ENCODE measurements at places on chromosomes 6 and 20.

GRCh38 chr6:71994705-71995271 lies 108.4 kb downstream of the RIMS1 start:
- no peak for DNase-seq

GRCh38 chr20:64116016-64116415 lies 8.7 kb upstream of the NPBWR2 start:
- DNase-seq: no peak

GRCh38 chr6:149876241-149876933 lies 12.2 kb upstream of the LRP11 start:
- DNase-seq: no peak

GRCh38 chr6:105179244-105180065 lies at the start of gene POPDC3:
POPDC3 (minus strand) TSS chr6:105180014; CDS start chr6:105161909, 18,105 bp downstream.
- DNase-seq: no peak

DNA sequence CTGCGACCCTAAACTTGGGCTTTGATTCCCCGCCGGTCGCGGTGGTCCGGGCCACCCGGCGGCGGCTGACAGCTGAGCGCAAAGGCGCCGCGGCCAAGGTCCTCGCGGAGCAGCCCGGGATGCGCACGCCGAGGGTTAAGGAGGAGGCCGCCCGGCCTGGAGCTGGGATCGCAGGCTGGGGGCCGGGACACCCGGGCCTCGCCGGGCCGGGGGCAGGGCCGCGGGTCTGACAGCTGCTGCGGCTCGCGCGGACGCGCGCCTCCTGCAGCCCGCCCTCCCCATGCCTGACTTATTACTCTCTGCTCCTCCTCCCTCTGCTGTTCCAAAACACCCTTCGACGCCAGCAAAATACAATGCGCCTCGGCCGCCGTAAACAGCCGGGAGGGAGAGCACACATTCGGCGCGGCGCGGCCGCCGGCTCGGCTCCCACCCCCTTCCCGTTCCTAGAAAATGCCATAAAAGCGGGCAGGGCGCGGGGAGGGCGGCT lies 746 bp downstream of the BACH2 start:
- DNase-seq: peak; percentile 7

DNA sequence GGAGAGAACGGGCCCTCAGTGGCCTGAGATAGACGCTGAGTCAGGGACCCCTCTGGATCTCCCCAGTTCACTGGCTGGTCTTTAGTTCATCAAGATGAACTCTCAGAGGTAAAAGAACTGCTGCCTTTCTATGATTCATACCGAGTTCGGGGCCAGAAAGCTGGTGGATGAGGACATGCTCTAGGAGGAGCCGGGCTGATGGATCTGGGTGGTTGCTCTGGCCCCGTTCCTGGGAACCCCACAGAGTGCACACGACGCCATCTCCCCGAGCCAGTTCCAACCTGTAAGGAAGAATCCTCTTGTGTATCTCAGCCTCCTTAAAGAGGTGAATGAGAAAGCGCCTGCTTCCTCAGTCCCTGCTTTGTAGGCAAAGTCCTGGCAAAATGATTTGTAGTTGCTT lies 142.6 kb upstream of the PDE10A start:
- no peak for DNase-seq

DNA sequence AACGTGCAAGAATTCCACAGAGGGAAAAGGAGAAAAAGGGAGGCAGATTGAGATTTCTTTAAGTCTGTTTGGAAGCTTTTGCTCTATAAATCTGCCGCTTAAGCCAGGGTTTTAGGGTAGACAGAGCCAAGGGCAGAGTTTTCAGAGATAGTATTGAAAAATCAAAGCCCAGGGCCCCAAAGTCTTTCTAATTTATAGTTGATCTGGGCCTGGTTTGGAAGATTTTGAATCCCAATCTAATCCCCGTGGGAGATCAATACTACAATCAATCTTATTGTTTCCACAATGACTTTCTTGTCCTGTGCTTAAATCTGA lies 3.3 kb downstream of the BMP2 start:
- no peak for DNase-seq

GRCh38 chr20:44552050-44552449 lies 30.2 kb upstream of the SERINC3 start:
- DNase-seq: no peak

DNA sequence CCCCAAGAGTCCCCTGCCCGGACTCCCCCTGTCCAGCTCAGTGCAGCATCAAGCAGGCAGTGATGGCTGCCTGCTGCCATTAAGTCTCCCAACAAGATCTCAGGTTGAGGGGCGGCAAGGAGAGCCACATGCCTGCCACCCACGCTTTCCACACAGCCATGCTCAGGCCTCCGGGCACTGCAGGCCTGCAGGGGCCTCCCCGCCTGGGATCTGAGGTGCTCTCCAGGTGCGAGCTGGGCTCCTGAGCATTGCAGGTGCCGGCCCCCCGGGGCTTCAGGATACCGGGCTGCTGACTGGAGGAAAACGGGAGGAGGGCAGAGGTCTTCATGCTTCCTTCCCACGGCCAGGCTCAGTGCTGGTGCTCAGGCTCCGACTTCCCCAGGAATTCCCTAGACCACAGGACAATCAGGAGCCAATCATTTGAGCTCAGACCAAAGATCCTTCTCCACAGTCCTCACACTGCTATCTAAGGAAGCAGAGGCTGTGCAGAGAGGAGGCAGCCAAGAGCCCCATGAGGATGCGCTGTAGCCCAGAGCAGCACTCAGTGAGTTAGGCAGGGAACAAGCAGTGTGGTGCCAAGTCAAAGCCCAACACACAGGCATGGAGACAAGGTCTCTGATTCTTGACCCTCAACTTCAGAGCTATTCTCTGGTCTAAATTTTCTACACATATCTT lies 52.7 kb downstream of the PYGB start:
- no peak for DNase-seq

GRCh38 chr6:91606148-91606901 lies 1019.5 kb upstream of the MAP3K7 start:
- no peak for DNase-seq

DNA sequence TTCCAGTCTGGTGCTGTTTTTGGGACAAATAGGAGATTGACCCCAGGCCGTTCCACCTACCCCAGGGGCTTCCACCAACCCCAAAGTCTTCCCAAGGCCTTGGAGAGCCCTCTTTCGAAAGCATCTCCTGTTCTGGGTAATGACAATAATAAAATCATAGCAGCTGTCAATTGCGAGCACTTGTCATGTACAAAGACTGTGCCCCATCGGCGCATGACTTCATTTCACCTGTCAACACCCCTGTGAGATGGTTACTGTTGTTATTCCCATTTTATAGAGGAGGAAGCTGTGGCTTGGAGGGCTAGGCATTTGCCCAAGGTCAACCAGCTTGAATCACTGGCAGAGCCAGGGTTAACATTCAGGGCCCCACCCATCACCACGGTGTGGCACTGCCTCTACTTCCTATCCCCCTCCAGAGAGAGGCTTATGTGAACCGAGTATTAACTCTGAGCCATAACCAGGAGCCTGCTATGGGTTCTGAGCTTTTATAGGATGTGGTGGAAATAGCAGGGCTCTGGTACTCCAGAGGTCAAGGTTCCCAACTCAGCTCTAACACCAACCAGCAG lies 51.2 kb downstream of the HNF4A start:
- no peak for DNase-seq

GRCh38 chr6:137731960-137732616 lies 135.0 kb upstream of the TNFAIP3 start:
- no peak for DNase-seq

DNA sequence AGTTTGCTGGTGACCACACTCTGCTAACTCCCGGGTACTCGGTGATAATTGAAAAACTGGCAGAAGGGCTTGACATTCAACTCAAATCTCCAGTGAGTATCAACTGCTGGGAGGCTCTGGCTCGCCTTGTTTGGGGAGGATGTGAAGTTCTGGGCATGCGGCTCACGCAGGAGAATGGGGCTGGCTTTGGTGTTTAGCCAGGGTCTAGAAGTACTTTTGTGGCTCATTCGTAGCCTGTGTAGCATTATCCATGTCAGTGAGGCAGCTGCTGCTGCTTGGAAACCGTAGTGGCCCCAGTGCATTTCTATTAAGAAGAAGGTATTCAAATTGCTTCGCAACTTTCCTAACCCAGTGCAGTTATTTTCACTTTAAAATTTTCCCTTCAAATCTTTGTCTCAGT lies 52.2 kb downstream of the KDM1B start:
- DNase-seq: no peak

- DNase-seq: no peak
Observed at GRCh38 chr20:57117296-57117695, 149.1 kb downstream of the BMP7 start.

DNA sequence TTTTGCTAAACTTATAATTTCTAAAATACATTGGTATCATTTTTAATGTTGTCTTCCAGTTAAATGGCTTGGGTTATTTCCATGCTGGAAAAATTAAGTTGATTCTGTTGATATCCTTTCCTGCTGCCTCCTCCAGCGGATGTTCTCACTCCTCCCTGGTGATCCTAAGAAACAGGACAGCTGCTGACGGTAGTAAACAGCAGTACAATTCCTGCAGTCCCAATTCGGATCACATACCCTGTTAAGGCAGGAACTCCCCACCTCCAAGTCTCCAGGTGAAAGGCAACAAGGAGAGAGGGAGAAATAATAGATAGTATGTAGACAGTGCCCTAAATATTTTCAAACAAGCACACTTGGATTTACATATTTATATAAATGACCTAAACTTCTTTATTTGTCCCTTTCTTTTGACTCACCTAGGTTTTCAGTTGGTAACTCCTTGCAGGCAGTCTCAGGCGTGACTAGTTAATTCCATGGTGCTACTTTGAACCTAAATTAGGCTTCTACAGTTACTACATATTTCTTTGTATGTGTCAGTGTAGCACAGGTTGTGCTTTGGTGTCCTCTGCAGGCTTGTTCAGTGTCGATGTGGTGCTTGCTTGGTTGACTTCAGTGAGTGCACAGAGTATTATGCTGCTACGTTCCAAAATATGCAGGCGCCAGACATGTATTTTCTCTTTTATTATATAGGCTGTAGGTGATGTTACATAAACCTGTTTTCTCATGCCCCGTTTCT lies 126.0 kb downstream of the ADGRB3 start:
- DNase-seq: no peak

DNA sequence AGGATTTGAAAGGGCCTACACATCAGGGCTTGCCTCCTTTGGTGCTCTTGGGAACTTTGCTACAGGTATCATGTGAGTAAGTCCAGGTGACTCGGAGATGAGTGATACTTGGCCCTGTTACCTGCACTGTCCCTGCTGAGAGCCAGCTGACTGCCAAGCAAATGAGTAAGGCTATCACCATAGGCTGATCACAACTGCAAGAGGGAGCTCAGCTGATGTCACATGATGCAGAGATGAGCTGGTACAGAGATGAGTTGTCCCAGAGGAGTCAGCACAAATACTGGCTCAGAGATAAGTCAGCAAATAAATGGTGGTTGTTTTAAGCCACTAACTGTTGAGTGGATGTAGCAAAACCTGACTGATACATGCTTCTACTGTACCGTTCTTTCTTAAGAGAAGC lies 41.4 kb downstream of the LAMP5 start:
- DNase-seq: no peak

GRCh38 chr6:150490586-150490985 lies 109.1 kb upstream of the PLEKHG1 start:
- DNase-seq: no peak

GRCh38 chr6:169175360-169175887 lies 78.2 kb downstream of the THBS2 start:
- DNase-seq: no peak

DNA sequence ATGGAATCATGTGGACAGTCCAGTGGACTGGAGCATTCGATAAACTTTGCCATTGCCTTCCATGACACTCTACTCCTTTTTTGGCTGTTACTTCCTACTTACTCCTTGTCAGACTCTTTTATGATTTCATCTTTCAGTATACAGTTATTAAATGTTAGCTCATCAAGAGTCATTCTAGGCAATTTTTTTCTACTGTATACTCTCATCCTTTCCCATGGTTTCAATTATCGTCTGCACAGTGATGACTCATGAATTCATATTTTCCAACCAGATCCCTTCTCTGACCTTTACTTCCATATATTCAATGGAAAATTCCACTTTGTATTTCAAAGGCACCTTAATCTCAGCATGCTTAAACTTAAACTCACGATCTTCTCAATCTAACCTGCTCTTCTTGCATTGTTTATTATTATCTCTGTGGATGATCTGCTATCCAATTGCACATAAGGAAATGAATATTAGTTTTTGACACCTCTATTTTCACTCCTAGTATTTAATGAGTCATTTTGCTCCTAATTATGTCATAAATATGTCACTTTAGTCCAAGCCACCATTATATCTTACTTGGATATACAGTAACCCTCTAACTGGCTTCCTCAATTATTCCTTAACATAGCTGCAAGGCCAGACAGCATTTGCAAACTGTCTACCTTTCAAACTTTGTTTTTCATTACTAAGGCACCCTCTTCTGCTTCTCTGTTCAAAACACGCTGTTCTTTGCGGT lies 427.5 kb downstream of the PHF3 start:
- no peak for DNase-seq

- DNase-seq: peak; percentile 62
Observed at GRCh38 chr6:52663120-52663935, 7.6 kb upstream of the TMEM14A start.

DNA sequence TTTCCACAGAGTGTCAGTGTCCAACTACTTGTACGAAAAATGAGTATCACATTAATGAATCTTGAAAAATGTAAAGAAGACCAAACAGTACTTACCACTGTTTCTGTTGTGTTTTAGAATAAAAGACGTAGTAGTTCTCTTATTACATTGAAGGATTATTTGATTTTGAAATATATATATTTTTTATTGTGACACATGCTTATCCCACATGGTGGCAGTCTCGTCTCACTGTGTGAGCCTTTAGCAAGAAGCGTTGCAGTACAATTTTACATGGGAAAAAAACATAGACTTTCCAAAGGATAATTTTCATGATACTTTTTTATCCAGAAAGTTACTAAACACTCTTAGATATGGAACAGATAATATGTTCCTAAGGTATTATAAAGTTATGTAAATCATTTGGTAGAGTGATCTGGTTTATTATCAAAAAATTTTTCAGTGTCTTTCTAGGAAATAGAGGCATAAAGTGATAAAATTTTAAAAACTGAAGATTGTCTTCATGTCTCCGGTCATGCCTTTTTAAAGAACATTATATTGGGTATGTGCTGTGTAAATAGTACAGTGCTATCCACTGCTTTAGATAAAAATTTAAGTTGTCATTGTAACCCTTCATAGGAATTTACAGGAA lies 117.5 kb upstream of the SAMD5 start:
- DNase-seq: no peak

DNA sequence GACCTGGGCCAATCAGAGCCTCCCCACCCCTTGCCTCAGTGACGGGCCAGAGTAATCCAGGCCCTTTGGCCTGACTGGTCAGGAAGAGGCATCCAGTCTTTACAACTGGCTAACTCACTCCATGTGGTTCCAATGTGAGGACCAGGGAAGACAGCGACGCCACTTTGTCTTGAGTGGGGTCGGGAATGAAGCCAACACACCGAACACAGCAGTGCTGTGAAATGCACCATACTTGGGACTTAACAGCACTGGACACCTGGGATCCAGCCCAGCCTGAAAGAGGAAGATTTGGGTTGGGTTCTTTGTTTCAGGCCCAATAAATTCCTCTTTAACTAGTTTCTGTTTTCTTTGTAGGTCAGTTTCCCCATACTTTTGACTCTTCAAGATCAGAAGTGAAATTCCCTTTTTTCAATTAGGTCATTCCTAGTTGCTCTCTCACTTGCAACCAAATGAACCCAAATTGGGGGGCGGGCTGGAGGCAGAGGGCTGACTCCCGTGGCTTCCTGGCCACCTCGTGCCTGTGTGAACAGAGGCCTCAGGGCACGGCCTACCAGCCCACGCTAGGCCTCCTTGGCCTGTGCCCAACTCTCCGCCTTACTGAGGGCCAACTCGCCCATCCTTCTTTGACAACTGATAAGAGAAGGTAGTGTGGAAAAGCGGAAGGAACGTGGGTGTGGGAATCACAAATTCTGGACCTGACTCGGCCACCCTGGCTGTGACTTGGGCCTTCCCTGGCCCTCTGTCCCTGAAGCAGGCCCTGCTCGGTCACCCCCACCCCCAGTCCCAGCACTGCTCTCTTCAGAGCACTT lies 17.1 kb downstream of the SULF2 start:
- DNase-seq: no peak

Measured in AG09319 (cell line).